Activated naive CD8-positive, alpha-beta T cell treated with anti-CD3 and anti-CD28 coated beads, Interleukin-2, amount 10 ng/mL, durations not matched to agents 7 days and 5 days (primary cell): ENCODE measurements at places on chromosomes 11 and 22. TPM values are rescaled to one million over a fixed set of nuclear protein-coding genes. Genes with fewer than 3 reads are reported as not detected.

GRCh38 chr11:58216476-58216875 lies 4.0 kb downstream of the OR1S1 start:
- no peak overlapping the region for H3K27ac ChIP-seq
- no peaks in the 10 kb centered on the region for H3K4me1 ChIP-seq
- H3K4me3 ChIP-seq = no peak overlapping the region
- no peak for DNase-seq

GRCh38 chr22:22927888-22928665 lies 40.5 kb downstream of the IGLL5 start:
- H3K4me3 ChIP-seq = no peak overlapping the region
- H3K27ac ChIP-seq = peak overlapping the region; percentile 11
- DNase-seq = no peak
- H3K4me1 ChIP-seq = peaks cover 19% of the 10 kb centered on the region

DNA sequence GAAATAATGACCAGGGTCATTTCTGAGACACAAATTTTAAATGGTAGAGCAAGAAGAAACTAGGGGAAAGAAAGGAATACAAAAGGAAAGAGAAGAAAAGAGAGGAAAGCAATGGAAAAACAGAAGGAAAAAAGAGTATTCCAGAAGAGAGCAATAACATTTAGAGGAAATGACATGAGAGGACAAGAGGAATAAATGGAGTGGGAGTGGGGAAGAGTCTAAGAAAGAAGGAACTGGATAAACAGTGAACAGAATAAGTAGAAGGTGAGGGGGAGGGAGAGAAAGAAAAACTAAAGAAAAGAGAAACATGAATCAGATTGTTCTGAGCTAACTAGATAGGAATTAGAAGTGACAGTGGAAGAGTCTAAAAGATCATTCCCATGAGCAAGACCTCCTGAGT lies 28.4 kb downstream of the PRDM10 start:
- no peaks in the 10 kb centered on the region for H3K4me1 ChIP-seq
- H3K4me3 ChIP-seq = no peak overlapping the region
- H3K36me3 ChIP-seq = peaks cover 3% of the 10 kb centered on the region
- no peaks in the 10 kb centered on the region for H3K27me3 ChIP-seq
- no peak overlapping the region for H3K27ac ChIP-seq
- DNase-seq = no peak

DNA sequence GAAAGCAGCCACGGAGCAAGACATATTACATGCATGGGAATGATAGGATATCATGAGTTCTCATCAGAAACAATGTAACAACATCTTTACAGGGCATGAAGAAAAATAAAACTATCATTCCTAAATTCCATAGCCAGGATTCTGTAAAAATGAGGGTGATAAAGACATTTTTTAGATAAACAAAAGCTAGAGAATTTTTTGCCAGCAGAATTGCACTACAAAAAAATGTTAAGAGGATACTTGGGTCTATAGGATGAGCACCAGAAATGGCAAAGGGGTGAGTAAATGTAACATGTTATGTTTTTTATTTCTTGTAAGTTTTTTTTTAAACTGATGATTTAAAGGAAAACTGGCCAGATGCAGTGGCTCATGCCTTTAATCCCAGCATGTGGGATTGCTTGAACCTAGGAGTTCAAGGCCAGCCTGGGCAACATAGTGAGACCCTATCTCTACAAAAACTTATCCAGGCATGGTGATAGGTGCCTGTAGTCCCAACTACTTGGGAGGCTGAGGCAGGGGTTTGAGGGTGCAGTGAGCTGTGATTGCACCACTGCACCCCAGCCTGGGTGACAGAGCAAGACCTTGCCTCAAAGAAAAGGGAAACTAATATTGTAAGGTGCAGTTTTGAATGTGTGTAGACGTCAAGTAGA lies 33.2 kb downstream of the TBX1 start:
- H3K4me1 ChIP-seq = peaks cover 1% of the 10 kb centered on the region
- peaks cover 17% of the 10 kb centered on the region for H3K36me3 ChIP-seq
- no peak overlapping the region for H3K27ac ChIP-seq
- H3K27me3 ChIP-seq = no peaks in the 10 kb centered on the region
- no peak overlapping the region for H3K4me3 ChIP-seq

- DNase-seq = no peak
- peak overlapping the region; percentile 75 for H3K27ac ChIP-seq
- H3K4me1 ChIP-seq = peaks cover 26% of the 10 kb centered on the region
Measured at GRCh38 chr22:38733724-38734381, 21.9 kb downstream of the SUN2 start.

DNA sequence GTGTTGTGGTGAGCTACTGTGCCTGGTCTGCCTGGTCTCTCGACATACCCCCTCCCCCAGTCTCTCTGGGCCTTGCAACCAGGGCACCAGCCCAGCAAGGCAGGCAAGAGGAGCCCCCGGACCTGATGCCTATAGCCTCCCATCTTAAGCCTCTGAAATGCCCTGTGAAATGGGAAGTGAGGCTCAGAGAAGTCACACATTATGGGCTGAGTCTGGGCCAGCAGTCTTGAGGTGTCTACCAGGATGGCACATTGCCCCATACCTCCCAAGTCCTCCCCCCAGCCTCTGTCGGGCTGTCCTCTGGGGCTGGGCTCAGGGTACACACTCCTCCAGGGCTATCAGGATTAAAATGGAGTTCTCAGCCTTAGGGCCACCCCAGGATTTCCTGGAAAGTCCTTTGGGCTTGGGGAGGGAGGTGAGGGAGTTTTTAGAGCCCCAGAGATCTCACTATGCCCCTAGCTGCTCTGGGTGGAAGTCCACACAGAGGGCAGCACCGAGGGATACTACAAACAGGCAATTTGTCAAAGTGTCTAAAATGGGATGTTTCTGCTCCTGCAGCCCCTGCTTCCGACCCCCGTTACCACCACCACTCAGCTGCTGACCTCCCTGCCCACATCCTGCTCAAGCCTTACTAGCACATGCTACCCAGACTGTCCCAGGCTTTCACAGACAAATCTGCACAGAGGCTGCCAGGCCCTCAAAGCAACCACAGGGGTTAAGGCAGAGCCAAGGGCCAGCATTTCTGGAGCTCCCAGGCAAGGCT lies 3.1 kb upstream of the SH3BP1 start:
- H3K27me3 ChIP-seq = no peaks in the 10 kb centered on the region
- peak overlapping the region; percentile 80 for H3K4me3 ChIP-seq
- H3K4me1 ChIP-seq = peaks cover 64% of the 10 kb centered on the region
- H3K27ac ChIP-seq = peak overlapping the region; percentile 92

GRCh38 chr11:116916052-116916451 lies 78.6 kb upstream of the APOA1 start:
- no peak overlapping the region for H3K4me3 ChIP-seq
- no peaks in the 10 kb centered on the region for H3K27me3 ChIP-seq
- no peak for DNase-seq
- peaks cover 10% of the 10 kb centered on the region for H3K4me1 ChIP-seq

DNA sequence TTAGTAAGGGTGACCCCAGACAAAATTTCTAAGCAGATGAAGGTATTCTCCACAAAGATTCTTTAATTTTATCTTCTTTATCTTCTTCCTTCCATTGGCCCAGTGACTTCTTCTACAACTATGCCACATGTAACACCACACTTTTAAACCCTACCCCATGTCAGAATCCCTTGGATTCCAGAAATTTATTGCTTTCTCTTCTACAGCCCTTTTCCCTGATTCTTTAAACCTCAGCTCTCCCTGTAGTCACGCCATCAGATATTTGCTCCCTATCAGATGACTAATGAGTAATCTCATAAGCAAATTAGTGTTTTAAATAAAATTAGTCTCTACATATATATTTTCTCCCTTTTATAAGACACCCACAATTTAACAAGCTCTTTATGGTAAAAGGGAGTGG lies 423.4 kb upstream of the CHORDC1 start:
- DNase-seq = no peak
- no peak overlapping the region for H3K4me3 ChIP-seq
- H3K27me3 ChIP-seq = no peaks in the 10 kb centered on the region

GRCh38 chr11:76624500-76625379 lies 45.8 kb downstream of the LRRC32 start:
- peaks cover 10% of the 10 kb centered on the region for H3K36me3 ChIP-seq
- H3K27ac ChIP-seq = no peak overlapping the region
- DNase-seq = no peak
- peaks cover 27% of the 10 kb centered on the region for H3K4me1 ChIP-seq

DNA sequence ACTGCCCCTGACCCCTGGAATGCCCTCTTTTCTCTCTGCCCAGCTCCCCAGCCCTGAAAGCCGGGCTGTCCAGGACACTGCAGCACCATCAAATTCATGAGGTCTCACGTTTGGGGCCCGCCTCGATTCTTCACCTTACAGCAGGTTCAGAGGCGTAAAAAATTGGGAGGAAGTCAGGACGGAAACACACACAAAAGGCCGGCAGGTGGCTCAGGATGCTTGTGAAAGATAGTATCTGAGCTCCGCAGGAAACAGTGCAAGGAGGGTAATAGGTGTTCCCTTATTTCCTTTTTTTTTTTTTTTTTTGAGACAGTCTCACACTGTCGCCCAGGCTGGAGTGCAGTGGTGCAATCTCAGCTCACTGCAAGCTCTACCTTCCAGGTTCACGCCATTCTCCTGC lies 4.1 kb downstream of the RFPL2 start:
- H3K4me3 ChIP-seq = no peak overlapping the region
- peaks cover 17% of the 10 kb centered on the region for H3K4me1 ChIP-seq
- H3K27ac ChIP-seq = peak overlapping the region; percentile 28
- no peak for DNase-seq
- H3K27me3 ChIP-seq = peaks cover 36% of the 10 kb centered on the region
- H3K36me3 ChIP-seq = no peaks in the 10 kb centered on the region

DNA sequence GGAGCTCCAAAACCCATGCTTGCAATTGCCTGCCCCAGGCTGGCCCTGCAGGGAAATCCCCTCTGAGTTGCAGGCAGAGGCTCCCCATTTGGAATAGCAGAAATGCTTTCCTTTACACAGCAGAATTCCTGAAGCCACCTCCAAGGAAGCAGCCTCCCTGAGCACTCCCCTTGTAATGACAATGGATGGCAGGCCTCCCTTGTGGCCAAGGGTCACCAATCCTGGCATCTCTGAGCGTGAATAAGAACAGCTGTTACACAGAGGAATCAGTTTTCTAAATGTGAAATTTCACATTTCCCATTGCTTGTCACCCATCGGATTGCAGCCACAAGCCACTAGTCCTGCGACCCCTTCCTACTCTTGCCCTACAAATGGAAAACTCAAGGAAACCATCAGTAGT lies 107.6 kb downstream of the GALNT18 start:
- H3K4me3 ChIP-seq = no peak overlapping the region
- H3K27me3 ChIP-seq = peaks cover 10% of the 10 kb centered on the region
- H3K4me1 ChIP-seq = no peaks in the 10 kb centered on the region
- DNase-seq = no peak

- H3K4me3 ChIP-seq = no peak overlapping the region
- no peak for DNase-seq
- no peaks in the 10 kb centered on the region for H3K4me1 ChIP-seq
- no peaks in the 10 kb centered on the region for H3K36me3 ChIP-seq
- H3K27me3 ChIP-seq = peaks cover 42% of the 10 kb centered on the region
- H3K27ac ChIP-seq = no peak overlapping the region
Measured at GRCh38 chr11:61554172-61554988, 26.5 kb downstream of the SYT7 start.

DNA sequence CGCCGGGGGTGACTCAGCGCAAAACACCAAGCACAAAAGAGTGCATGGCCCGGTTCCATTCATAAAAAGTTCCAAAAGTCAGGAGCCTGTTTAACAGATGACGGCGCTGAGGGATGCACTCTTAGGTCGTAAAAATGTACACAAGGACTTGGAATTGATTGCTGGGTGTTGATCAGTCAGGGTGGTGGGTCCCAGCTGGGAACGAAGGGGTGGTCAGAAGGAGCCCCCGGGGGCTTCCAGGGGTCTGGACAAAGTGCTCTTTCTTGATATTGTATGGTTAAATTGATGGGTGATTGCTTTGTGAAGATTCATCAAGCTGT lies 20.7 kb downstream of the IFITM10 start:
- H3K4me1 ChIP-seq = peaks cover 60% of the 10 kb centered on the region
- peaks cover 16% of the 10 kb centered on the region for H3K27me3 ChIP-seq

The GRM5 gene
- not detected for total RNA-seq

The PLCB3 gene
- 18.9 TPM for total RNA-seq

The NCF4 gene
- total RNA-seq = 31.0 TPM

The GTPBP1 gene
- total RNA-seq = 98.6 TPM

The MS4A4A gene
- 0.45 TPM for total RNA-seq

The TMEM135 gene
- total RNA-seq = 34.5 TPM

The MN1 gene
- 0.30 TPM for total RNA-seq
